Temporal lobe (tissue), 4 donors: ENCODE measurements at places on chromosomes 6 and 20. TPM values are rescaled to one million over a fixed set of nuclear protein-coding genes. Genes with fewer than 3 reads are reported as not detected.

Gene BMP7
- 9.6 TPM for total RNA-seq

Gene GLP1R
- under 0.01 TPM for total RNA-seq

Gene PAX1
- not detected for total RNA-seq

Gene NT5E
- 6.9 TPM for total RNA-seq

Gene SLC17A3
- total RNA-seq, result not detected

Gene QKI
- total RNA-seq, result 198 TPM

Gene RAD21L1
- under 0.01 TPM for total RNA-seq

Gene CDKAL1
- total RNA-seq, result 31.0 TPM

Gene CD109
- 3.0 TPM for total RNA-seq

Gene DYNLT2
- total RNA-seq, result 3.2 TPM
